Stimulated activated CD8-positive, alpha-beta memory T cell treated with anti-CD3 and anti-CD28 coated beads, Interleukin-15, amount 100 ng/mL, for 48 hours (primary cell): ENCODE measurements at places on chromosomes 7 and 10.

DNA sequence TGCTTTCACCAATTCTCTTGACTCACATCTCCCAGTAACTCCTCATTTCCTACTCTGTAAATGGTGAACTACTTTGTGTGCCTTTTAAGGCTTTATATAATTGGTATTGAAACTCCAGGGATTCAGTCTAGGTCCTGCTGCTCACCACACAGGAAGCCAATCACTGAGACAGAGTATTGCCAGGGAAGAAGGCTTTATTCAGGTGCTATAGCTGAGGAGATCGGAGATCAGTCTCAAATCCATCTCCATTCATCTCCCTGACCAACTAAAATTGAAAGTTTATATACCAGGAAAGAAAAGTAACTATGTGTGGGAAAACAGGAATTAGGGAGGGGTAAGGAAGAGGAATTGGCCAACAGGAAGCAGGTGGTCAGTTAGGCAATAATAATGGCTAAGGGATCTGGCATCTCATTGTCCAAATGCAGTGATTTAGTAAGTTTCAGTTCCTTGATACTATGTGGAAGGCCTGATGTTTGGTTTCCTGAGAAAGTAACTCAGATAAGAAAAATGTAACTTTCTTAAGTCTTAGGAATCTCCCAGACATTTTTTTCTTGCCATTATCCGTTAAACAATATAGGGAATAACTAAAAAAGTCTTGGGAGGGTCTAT lies 10.2 kb upstream of the SDHAF3 start:
- no peak for DNase-seq

DNA sequence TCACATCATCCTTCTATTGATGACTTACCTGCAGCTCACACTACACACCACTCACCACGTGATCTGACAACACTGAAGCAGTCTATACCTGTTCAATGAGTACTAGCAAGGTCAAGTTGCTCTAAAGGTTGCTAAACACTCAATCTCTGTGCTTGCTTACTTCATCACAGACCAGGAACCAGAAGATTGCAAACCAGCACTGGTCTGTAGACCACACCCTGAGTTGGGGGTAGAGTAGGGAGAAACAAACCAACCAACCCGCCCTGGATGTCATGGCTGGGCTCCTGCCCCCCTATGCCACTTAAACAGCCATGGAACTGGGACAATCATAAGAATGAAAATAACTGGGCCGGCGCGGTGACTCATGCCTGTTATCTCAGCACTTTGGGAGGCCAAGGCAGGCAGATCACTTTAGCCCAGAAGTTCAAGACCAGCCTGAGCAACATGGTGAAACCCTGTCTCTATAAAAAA lies 19.6 kb downstream of the DLG5 start:
- DNase-seq: no peak

DNA sequence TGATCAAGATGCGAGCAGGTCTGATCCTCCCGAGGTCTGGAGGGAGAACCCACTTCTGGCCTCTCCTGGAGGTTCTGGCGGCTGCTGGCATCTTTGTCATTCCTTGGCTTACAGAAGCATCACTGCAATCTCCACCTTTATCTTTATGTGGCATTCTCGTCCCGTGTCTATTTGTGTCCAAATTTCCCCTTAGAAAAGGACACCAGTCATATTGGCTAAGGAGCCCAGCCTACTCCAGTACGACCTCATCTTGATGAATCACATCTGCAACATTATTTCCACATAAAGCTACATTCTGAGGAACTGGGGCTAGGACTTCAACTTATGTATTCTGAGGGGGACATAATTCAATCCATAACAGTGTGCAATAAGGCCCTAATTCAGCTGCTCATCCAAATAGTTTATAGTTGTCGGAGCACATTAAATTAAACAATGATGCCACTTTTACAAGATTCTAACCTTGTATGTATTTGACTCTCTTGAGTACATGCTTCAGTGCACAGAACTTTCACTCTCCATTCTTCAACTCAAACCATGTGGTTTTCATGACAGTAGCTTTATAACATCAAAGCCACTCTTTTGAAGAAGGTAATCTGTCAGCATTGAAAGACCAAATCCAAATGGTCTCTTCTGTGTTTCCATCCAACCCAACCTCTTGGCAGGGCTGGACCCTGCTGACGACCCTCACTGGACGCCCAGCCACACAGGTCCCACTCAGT lies 86.2 kb upstream of the DDC start:
- no peak for DNase-seq

- no peak for DNase-seq
Measured at GRCh38 chr10:115045499-115045898, 47.7 kb upstream of the ATRNL1 start.

DNA sequence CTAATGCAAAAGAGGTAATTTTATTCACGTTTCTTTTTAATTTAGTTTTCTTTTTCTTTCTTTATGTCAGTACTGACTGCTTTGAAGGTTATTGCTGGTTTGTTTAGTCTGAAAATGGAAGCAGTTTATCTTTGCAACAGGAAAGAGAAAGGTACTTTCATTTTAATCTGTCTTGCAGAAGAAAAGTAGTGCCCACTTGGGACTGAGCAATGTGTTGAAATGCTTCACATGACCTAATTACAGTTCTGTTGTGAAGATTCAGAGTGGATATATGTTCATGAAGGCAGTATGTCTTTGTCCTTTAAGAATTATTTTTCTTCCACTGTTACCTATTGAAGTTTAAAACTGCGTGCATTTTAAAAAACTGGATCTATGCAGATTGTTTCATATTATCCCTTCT lies 80.1 kb downstream of the ANKIB1 start:
- no peak for DNase-seq

GRCh38 chr7:139854124-139854511 lies 25.1 kb downstream of the TBXAS1 start:
- DNase-seq: no peak

DNA sequence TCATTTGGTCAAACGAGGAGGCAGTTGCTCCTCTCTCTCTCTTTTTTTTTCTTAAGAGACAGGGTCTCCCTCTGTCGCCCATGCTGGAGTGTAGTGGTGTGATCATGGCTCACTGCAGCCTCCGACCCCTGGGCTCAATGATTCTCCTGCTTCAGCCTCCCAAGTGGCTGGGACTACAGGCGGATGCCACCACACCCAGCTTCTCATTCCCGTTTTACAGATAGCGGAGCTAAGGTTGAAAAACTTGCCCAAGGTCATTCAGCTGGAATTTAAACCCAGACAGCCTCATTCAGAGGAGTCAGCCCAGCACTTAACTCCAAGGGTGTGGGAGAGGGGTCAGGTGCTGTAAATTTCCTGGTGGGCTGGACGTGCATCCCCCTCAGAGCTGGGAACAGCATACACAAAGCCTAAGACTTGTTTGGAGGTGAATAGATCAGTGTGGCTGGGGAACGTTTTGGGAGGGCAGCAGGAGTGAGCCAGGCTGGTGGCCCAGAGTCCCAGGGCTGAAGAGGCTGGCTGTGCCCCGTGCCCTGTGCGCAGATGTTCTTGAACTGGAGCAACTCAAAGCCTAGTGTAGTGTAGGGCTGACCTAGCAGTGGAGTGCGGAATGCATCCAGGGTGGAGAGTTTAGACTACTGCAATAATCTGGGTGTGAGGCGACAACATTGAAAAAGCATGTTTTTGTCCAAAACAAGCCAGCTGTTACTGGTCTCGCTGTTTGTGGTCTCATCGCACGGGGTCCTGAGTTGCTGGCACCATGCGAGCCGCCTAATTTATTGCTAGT lies 2.3 kb downstream of the HTRA1 start:
- no peak for DNase-seq

- DNase-seq: no peak
Measured at GRCh38 chr10:11521860-11522259, 89.6 kb downstream of the USP6NL start.

DNA sequence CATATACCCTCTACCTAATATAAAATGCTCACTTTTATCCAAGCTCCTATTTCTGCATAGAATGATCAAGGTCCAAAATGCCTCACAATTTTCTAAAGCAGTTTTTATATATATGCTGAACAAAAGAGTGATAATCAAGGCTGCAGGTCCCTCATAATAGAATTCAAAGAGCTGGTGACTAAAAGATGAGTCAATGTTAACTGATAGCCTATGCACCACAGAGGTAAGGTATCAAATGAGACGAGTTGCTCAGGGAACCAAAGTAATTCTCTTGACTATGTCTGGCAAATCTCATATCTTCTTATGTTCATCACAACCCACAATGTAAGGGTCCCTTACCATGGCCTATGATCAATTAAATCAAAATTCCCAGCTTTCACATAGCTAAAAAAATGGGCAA lies 15.2 kb downstream of the PDZD8 start:
- no peak for DNase-seq

GRCh38 chr10:101157756-101158458 lies 26.8 kb downstream of the TLX1 start:
- DNase-seq: no peak

DNA sequence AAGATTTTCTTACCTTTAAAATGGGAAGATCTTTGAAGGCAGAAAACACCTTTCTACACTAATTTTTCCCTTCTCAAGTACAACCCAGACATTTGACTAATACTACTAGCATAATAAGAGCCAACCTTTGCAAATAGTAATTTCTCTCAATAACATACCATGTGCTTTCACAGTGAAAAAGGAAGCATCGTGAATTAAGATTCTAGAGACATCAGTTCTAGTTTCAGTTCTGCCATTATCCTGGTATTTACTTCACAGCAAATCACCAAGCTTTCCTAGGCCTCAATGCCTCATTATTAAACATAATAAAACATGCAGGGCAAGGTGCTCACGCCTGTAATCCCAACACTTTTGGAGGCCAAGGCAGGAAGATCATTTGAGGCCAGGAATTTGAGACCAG lies 24.9 kb downstream of the GSAP start:
- DNase-seq: no peak

DNA sequence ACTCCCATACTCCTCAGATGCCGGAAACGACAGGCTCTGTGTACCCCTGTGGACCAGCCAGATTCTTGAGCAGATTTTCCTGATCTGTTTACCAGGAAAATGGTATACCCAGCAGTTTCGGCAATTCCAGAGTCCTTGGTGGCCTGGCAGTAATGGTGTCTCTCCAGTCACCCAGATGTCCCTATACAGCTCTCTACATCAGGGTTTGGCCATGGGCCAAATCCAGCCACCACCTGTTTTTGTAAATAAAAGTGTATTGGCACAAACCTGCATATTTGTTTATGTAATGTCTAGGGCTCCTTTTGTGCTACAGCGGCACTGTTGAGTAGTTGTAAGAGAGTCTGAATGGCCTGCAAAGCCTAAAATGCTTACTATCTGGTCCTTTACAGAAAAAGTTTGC lies 491.3 kb downstream of the RPS24 start:
- no peak for DNase-seq

GRCh38 chr7:47552621-47553020 lies 29.3 kb downstream of the TNS3 start:
- no peak for DNase-seq

- DNase-seq: no peak
Measured at GRCh38 chr10:59019603-59020002, 156.8 kb upstream of the PHYHIPL start.

GRCh38 chr10:71212318-71213126 lies at the start of gene UNC5B:
Gene UNC5B (plus strand): TSS chr10:71212570. CDS start chr10:71212986, 416 bp downstream.
- peak; percentile 51 for DNase-seq

DNA sequence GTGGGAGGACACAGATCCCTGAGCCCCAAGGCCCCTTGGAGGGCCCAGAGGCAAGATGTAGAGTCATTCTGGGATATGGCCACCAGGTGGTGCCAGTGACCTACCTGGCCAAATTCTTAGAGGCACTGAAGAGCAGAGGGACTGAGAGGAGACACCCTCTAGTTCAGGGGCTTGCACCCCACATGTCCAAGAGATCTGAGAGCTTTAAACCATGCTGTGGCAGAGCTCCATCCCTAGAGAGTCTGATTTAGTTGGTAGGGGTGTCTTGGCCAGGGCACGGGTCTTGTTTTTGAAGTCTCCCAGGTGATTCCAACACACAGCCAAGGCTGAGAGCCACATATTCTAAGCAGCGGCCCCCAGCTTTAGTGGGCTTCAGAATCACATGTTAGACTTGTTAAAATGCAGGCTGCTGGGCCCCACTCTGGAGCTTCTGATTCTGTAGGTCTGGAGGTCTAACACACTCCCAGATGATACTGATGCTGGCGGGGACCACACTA lies 52.5 kb downstream of the PRF1 start:
- peak; percentile 44 for DNase-seq

DNA sequence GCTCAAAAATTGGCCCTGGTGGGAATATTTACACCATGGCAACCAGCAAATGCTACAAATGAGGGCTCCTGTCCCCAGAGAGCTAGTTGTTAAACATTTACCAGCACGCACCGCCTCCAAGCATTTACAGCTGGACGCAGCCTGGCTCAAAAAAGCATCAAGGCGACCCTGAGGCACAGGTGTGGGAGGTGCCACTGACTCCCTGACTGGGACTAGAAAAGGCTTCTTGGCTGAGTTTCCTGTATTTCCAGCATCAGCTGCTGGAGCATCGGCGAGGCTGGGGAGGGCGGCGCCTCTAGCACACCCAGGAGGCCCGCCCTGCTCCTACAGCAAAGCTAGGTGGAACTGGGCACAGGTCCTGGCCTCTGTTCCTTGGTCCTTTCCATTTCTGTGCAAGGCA lies 43.5 kb upstream of the ZRANB1 start:
- no peak for DNase-seq

GRCh38 chr7:28782362-28782761 lies 175.8 kb downstream of the TRIL start:
- no peak for DNase-seq
